Lower leg skin (tissue), 4 donors: ENCODE measurements at places on chromosomes 11 and 22.

DNA sequence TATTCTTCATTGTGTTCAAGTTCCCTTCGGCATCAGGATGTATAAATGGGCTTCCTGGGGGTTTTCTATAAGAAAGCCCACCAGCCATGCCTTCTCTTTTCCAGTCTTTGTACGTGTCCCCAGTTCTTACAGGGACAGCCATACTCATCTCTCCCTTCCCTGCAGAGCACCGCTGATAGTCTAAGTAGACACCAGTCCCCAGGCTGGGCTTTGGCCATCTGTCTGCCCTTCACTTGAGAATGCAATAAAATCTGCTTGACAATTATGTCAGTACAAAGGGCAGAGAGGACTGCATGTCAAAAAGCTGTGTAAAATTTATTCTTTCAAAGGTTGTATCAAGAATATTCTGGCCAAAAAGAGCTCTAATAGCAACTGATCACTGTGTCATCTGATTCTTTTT is 27.3 kb downstream of the NTM start:
- no peak for DNase-seq

GRCh38 chr11:20881328-20882079 is 212.1 kb downstream of the NELL1 start:
- no peak for DNase-seq

DNA sequence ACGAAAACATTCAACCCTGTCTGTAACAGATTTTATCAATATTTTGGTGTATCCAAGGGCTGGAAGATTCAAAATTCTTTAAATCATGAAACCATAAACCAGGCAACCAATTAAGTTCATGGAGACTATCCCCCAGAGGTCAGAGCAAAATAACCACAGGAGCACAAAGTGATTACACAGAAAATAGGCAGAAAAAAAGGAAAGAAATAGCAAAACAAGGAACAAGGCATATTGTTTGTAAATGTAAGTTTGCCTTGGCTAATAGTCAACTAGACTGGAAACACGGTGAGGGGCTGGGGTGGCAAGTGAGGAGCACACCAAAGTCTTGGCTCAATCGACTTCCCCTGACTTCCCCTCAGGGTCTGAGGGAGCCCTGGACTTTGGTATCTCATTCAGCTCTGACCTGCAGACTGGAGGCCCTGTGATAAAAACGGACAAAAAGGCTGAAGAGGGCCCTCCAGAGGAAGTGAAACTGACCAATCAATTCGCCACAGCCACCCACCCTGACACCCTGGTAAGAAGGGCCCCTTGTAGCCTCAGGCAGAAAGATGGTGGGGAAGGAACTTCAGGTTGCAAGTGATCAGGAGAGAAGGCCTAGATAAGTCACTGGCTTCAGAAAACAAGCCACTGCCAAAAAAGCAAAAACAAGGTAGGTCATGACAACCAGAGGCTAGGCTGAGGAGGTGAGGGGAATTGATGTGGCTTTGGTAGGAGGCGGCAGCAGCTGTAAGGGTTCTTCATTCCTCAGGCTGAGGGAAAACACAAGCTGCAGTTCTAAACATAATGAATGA is 1.8 kb downstream of the SIK3 start:
- DNase-seq: peak; percentile 84

DNA sequence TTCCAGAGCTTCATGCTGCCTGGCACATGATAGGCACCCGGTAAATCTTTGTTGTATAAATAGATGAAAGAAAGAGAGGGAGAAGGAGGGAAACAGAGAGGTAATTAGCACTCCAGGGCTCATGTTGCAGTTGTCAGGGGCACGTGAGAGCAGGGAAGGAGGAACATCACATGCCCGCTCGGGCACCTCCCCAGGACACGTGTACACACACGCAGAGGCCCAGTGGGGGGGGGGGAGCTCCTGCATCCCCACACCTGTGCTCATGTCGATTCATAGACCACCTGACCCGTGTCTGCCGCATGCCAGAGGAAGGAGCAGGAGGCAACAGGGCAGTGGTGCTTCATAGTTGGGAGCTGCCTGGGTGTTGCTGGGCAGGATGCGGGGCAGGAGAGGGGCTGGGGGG is 37.1 kb upstream of the NNMT start:
- DNase-seq: peak; percentile 95

GRCh38 chr11:44028816-44029506 is 18.8 kb upstream of the ACCSL start:
- DNase-seq: no peak

DNA sequence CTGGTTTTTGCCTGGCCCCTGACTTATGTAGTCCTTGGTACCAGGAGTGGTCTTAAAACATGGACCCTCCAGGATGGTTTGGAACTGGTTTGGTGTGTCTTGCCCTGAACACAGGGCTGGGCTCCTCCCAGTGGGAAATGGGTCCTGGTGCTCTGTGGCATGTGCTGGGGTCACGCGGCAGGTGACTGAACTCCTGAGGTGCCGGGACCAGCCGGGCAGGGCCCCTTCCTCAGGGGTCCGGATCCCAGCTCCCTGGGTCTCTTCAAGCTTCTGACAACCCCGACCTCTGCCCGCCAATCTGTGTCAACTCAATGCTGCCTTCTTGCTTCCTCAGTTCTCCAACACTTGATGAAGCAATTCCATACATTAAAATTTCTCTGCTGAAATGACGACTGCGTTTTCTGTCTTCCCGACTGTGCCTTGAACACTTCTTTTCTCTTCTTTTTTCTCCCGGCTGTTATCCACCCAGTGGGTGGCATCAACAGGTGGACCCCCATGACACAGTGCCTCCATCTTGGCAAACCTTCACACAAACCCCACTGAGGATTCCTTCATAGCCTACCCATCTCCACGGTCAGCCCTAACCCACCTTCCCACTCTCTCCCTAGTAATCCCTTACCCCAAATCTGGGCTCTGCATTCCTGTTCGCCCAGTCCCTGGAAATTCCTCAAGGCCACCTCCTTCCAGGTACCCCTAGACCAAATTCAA is 4.4 kb downstream of the IFT27 start:
- peak; percentile 39 for DNase-seq

- no peak for DNase-seq
Observed at GRCh38 chr11:63553759-63554158, 9.4 kb downstream of the PLAAT2 start.

DNA sequence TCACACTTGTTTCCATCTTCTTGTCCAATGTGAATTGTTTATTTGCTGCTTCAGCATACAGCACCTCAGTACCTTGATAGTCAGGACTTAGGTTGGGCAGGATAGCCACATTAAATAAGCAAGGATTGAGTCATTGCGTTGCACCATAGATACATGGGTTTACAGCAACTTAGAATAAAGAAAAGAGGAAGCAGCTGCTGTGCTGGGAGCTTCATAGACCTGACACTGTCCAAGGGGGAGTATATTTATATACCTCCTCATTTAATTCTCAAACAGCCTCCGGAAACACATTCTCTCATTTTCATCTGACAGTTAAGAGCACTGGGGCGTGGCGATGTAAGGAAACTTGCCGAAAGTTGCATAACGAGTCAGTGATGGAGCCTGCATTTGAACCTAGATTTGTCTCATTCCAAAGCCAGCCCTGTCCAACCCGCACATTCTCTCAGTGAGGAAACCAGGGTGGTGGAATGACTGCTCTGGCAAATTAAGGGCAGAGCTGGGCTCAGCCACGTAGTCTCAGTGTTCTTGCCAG is 42.2 kb downstream of the UBASH3B start:
- peak; percentile 18 for DNase-seq

- no peak for DNase-seq
Observed at GRCh38 chr11:128146926-128147605, 440.3 kb downstream of the ETS1 start.

GRCh38 chr22:40240686-40241085 is 63.0 kb downstream of the TNRC6B start:
- no peak for DNase-seq

- no peak for DNase-seq
Observed at GRCh38 chr22:27866135-27867084, 52.6 kb downstream of the PITPNB start.

DNA sequence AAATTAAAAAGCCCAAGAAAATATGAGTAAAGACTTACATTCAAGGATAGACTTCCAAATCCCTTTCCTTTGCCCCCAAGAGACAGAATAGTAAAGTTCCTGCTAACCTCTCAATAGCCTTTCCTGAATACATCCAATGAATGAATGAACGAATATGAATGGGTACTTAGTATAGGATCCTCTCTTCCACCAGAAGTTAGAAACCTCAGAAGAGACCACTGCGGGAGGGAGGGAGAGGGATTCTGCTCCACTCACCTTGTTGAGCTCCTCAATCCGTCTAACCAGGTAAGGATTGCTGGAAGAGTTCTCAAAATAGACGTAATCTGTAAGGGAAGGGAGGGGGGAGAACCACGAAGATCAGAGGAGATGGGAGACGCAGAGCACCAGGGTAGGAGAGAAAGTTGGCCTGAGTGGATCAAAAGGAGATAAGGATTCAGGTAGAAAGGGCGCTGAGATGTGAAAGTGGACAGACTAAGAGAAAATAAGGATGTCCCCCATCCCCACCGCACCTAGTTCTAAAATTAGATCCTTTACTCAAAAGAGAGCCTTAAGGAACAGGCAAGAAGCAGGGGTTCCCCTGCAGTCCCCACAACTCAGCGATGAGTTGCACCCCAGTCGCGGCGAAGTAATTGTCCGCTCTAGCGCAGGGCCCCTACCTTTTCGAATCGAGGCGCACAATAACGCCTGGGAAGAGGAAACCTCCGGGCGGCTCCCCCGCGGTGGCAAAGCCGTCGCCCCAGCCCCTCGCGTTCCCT is 1.1 kb downstream of the MTA2 start:
- DNase-seq: no peak

GRCh38 chr22:35209203-35209602 is 48.1 kb upstream of the HMGXB4 start:
- DNase-seq: no peak

DNA sequence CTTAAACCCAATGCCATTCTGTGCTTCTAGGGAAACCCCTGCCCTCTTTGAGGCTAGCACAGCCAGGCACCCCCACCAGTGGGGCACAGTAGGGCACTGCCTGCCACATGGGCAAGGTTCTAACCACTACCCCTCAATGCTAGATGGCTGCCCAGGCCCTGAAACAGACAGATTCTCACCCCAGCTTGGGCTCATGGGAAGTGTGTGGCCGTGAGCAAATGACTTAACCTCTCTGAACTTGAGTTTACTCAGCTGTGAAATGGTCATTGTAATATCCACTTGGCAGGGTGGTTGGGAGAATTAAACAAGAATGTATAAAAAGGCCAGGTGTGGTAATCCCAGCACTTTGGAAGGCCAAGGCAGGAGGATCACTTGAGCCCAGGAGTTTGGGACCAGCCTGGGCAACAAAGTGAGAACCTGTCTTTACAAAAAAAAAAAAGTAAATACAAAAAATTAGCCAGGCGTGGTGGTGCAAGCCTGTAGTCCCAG is 22.4 kb downstream of the C22orf23 start:
- DNase-seq: no peak

- no peak for DNase-seq
Observed at GRCh38 chr11:104096900-104097299, 60.5 kb downstream of the DDI1 start.

GRCh38 chr11:65850217-65851082 is 7.5 kb downstream of the CFL1 start:
- DNase-seq: no peak

GRCh38 chr11:129374993-129375750 is 476 bp upstream of the BARX2 start:
- no peak for DNase-seq

GRCh38 chr11:24683583-24683982 is 186.7 kb downstream of the LUZP2 start:
- DNase-seq: no peak

- no peak for DNase-seq
Observed at GRCh38 chr22:19361501-19362103, 69.9 kb downstream of the HIRA start.

DNA sequence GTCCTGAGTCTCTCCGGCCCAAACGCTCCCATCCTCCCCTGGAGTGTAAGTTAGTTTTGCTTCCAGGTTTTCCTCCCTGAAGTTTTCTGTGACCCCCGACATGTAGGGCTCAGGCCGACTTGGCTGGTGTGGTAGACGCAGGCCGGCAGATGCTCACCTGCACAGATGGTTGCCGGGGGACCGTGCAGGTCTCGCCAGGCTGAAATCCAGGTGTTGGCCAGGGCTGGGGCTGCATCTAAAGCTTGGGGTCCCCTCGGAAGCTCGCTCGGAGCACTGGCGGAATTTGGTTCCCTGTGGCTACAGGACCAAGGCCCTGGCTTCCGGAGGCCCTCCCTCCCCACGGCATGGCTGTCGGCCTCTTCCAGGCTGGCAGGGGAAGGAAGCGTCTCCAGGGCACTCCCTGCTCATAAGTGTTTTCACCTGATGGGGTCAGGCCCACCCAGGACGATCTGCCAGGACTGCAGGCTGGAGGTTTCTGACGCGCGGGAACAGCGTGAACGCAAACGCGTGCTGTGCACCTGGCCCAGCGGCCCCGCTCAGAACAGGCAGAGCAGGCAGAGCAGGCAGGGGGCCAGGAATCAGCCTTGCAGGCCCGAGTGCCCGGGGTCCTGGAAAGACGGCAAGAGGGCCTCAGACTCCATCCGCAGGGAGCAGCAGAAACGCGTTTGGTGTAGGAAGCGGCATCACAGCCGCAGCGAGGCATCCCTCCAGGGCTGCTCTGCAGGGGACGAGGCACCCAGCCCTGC is 258.2 kb downstream of the BRD1 start:
- no peak for DNase-seq

DNA sequence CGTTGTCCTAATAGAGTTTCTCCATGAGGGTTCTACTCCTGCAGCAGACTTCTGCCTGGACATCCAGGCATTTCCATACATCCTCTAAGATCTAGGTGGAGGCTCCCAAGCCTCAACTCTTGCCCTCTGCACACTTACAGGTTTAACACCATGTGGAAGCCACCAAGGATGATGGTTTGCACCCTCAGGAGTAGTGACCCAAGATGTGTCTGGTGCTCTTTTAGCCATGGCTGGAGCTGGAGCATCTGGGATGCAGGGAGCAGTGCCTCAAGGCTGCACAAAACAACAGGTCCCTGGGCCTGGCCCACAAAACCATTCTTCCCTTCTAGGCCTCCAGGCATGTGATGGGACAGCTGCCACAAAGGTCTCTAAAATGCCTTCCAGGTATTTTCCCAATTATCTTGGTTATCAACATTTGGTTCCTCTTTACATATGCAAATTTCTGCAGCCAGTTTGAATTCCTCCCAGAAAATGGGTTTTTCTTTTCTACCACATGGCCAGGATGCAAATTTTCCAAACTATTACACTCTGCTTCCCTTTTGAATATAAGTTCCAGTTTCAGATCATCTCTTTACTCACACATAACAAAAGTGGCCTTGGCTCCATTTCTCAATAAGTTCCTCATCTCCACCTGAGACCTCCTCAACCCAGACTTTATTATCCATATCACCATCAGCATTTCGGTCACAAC is 69.5 kb upstream of the GNAZ start:
- no peak for DNase-seq

DNA sequence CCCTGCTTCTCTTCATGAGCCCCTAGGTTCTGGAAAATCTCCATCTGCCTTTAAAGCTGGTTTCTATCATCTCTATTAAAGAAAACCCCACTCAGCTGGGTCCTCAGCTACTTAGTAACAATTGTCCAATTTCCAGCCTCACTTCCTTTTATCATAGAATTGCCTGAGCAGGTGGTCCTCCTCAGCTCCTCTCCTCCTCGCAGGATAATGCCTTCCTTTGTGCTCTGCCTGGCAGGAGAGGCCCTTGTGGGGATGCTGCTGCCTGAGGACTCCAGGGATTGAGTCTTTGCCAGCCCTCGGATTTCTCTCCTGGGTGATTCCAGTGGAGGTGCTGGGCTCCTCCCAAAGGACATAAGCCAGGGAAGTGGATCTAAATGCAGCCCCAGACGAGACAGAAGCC is 448.3 kb downstream of the INSC start:
- DNase-seq: no peak
